Fibroblast of skin of left quadriceps (primary cell): ENCODE measurements at places on chromosomes 3 and 15.
A peak's percentile ranks its signal among the peaks of the same experiment; 100 is the strongest.

DNA sequence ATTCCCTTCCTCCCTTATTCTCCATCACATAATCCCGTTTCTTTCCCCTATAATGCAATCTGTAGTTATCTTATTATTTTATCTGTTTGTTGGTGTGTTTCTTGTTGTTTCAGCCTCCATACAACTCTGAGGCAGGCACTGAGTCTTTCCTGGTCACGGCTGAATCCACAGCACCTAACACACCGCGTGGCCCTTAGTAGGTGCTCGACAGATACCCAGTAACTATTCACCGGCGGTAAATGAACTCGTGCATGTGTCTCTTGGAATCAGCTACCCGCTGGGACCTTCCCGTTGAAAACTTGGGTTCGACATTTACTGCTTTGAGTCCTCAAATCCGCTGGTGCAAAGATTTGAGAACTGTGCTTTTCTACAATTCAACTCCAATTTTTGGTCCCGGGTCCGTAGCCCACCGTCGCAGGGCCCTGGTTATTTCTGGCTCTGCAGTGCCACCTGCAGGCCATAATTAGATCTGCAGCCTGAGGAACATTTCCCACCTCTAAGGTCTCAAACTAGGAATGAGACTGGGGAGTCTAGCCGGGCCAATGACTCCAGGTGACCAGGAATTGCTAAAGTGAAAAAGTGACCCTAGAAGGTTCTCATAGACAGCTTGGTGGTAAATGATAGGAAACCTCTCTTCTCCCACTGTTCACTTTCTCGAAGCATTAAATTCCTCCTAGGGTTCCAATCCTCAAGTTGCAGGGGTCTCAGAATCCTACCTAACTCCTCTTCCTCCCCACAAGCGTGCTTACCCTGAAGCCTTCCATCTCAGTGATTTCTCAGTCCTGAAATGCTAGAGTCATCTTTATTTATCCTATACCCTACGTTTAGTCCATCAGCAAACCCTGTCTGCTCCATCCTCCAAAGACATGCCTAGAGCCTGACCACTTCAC, 40.0 kb upstream of the TRH start:
- no peak for DNase-seq

GRCh38 chr15:75209289-75209676, 7.6 kb downstream of the C15orf39 start:
- no peak for DNase-seq

DNA sequence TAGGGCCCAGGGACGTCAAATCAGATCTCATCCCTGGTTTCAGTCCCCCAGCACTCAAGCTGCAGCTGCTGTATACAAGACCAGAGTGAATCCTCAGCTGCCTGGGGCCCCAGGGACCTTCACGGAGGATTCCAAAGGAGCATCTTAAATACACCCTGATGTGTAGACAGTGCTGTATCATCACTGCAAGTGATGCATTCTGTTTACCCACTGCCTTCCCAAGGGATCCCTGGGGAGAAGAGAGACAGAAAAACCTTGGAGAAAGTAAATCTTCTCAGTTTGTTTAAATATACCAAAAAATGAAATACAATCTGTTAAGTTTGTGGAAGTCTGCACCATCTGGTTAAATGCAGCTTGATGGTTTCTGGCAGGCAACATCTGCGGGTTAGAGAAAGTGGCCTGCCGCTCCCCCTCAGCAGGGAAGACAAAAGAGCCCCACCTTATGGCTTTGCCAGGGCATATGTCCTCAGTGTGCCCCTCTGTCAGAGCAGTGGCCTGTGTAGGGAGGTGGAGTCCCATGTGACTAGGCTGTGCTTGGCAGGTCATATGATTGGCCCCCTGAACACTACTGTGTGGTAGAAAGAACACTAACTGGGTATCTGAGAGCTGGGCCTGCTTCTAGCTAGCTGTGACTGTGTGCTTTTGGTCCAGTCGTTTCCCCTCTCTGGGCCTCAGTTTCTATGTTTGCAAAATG, 222.2 kb upstream of the TRIM42 start:
- DNase-seq = no peak

DNA sequence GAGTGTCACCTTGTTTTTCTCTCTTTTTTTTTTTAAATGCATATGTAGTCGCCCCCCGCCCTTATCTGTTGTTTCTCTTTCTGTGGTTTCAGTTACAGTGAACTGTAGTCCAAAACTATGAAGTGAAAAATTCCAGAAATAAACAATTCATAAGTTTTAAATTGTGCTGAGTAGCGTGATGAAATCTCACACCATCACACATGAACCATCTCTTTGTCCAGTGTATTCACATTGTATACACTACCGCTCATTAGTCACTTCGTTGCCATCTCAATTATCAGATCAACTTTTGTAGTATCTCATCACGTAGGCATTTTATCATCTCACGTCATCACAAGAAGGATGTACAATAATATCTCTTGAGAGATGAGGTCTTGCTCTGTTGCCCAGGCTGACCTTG, 62.5 kb upstream of the MLF1 start:
- no peak for DNase-seq

DNA sequence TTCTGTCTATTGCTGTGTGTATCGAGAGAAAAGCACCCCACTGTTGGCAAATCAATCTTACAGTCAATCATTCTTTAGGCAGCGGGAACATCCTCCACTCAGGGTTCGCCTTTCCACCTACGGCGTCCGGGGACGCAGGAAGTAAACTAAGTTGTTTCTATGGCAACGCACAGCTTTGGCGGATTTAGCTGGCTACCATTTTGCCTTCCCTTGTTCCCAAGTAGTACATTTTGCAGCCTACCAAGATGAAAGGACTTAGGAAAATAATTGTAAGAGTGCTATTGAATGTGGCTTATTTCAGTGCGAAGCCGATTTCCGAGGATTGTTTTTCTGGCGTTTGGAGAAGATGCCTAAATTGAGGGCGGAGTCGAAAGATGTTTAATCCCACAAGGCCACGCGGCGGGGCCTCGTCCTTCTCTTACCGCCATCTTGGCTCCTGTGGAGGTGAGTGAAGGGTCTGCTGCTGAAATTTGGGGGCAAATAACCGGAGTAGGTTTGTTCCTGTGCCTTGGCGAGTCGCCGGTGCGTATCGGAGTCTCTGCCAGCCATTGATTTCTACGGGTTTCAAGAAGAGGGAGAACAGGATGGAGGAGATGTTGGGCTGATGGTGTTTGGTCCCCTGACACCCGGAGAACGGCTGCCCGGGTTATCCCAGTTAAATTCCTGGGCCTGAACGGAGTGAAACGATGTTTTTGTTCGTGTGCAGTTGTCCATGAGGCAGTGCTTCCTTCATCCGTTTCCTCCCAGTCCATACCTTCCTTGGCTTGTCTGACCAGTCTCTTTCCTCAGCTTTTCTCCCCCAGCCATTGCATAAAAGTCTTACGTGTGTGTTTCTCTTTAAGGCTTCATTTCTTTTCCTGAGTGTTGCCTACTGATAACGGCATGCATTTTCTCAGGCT, at the start of gene RPL35A:
TSS of gene RPL35A (plus strand) at position 413 of the 899 bp plus-strand sequence. CDS start 778 bp downstream, outside the sequence.
- DNase-seq = peak; percentile 94

GRCh38 chr15:37252530-37252929, 152.2 kb upstream of the MEIS2 start:
- no peak for DNase-seq

DNA sequence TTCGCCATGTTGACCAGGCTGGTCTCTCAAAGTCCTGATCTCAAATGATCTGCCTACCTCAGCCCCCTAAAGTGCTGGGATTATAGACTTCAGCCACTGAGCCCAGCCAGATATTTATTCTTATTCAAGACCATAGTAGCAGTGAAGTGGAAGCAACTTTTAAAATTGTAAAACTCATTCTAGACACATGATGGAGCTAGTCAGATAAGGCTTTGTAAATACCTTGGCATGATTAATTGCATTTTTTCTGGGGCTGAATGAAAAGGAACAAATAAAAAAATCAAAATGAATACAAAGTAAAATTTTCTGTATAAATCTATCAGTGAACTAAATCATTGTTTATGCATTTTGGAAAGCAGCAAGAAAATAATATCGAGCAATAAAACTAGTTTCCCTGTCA, 4.1 kb upstream of the MYO1E start:
- no peak for DNase-seq

DNA sequence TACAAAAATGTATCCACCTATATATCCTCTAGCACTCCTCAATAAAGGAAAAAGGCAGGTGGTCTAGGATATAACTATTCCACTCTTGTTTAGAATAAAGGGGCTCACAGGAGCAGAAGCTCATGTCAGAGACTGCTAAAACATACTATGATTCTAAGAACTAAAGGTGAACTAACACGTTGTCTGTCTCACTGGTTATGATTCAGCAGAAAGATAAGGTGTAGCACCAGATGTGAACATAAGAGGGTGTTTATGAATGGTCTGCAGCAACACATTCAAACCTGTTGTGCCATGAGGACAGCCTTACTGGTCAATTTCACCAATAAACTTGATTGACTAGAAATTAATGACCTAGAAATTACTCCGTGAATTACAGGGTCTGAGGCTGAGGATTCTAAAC, 4.6 kb downstream of the PEX11A start:
- no peak for DNase-seq

GRCh38 chr3:170419557-170420087, 954 bp downstream of the CLDN11 start:
- DNase-seq = no peak

- no peak for DNase-seq
Measured at GRCh38 chr15:89893027-89893426, 767 bp downstream of the AP3S2 start.

- DNase-seq = no peak
Measured at GRCh38 chr3:30518181-30518864, 88.1 kb upstream of the TGFBR2 start.

- no peak for DNase-seq
Measured at GRCh38 chr3:194622621-194623340, 10.4 kb downstream of the TMEM44 start.

- no peak for DNase-seq
Measured at GRCh38 chr3:127900536-127900935, 14.5 kb upstream of the KBTBD12 start.

GRCh38 chr3:77053795-77054194, 13.9 kb downstream of the ROBO2 start:
- no peak for DNase-seq

DNA sequence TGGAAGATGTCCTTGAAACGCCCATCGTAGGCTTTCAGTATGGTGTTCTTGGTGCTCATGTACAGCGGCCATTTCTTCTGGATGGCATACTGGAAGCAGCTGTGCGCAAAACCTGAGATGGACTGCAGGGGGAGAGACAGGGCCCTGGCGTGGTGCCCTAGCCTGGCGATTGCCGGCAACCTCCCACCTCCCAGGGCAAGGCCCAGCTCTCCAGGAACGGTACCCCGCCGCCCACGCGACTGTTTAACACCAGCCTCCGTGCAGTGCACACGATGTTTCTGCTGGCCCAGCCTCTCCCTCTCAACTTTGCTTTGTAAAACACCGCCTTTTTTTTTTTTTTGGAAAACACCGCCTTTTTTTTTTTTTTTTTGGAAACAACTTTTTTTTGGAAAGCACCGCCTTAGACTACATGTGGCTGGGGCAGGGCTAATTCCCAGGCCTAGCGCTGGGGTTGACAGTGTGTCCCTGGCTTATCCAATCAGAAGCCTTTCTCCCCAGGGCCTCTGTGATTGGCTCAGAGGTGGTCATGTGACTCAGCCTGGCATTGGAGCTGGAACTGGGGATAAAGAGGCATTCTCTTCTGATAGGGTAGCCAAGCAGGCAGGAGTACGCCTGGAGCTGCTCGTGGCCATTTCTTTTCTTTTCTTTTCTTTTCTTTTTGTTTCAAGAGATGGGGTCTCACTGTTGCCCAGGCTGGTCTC, 14.7 kb downstream of the IDH2 start:
- no peak for DNase-seq

DNA sequence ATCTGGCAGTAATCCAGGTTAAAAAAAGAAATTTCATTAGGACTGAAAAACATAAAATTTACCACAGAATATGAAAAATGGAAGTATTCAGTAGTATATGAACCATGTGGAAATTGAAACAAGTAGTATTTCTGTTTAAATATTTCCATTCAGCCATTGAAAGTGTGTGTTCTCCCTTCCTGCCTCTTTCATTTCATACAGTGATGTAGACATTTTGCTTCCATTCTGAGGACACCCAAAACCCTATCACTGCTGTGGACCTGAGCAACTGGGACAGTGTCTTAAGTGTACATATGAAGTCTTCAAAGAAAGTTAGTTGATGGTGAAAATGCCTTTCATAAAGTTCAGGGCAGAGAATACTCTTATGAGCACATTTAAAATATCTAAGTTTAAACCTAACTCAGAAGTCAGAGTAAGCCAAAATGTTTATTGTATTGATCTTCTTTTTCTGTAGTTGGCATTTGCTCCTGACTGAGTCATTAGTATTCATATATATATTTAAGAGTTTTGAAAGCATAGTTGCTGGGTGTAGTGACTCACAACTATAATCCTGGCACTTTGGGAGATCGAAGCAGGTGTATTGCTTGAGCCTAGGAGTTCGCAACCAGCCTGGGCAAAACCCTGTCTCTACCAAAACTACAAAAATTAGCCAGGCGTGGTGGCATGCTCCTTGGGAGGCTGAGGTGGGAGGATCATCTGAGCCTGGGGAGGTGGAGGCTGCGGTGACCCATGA, 198.8 kb downstream of the KLHL25 start:
- DNase-seq = no peak
